ENCODE measurements at places on chromosomes 7 and 10.

- ATAC-seq, result no peak
Observed at GRCh38 chr7:48964074-48964473, 39.7 kb downstream of the CDC14C start.

GRCh38 chr7:124764051-124764846 is 1.3 kb downstream of the GPR37 start:
- no peak for ATAC-seq

GRCh38 chr7:27948861-27949260 is 208.9 kb downstream of the TAX1BP1 start:
- ATAC-seq, result no peak

- ATAC-seq, result no peak
Observed at GRCh38 chr10:121340271-121340831, 257.9 kb downstream of the FGFR2 start.

DNA sequence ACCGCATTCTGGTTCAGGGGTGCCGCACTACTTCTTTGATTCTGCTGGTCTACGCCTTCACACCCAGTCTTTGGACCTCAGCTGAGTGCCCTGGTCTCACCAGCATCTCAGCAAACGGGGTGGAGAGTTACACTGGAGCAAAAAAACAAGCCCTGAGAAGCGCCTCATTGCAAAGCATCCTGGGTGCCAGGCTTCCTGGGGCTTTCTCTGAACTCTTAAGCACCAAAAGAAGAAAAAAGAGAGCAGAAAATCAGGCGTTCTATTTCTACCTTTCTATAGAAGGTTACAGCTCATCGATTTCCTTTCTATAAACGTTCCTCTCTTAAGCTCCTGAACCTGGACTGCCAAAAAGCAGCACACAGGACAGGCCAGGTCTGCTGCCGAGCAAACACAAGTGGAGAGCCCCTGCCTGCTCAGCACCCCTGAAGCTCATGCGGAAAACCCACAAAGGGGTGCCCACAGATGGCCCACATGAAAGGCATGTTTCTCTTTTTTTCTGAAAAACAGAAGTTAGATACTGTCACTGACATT is 217.9 kb downstream of the SFMBT2 start:
- peak; percentile 82 for ATAC-seq

DNA sequence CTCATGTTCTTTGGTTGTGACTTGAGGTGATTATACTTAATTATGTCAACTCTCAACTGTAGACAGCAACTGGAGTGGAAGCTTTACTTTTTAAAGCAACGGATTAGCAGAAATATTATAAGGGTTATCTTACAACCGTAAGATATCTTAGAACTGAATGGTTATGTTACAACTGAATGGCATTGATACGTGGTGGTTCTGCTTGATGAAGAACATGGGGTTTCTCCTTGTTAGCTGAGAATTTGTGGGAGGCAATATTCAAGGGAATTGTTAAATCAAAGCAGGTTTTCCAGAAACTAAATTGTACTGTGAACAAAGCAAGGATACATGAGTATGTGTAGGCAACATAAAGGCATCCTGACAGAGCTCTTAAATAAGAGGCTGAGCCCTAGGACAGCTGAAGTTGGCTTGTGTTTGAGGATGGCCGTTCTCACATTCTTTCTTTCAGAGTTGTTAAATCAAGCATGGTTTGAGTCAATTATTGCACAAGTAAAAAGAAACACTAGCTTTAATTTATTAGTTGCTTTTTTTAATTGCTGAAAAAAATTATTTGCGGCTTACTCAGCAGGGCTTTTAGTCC is 350.0 kb downstream of the PLXDC2 start:
- no peak for ATAC-seq

DNA sequence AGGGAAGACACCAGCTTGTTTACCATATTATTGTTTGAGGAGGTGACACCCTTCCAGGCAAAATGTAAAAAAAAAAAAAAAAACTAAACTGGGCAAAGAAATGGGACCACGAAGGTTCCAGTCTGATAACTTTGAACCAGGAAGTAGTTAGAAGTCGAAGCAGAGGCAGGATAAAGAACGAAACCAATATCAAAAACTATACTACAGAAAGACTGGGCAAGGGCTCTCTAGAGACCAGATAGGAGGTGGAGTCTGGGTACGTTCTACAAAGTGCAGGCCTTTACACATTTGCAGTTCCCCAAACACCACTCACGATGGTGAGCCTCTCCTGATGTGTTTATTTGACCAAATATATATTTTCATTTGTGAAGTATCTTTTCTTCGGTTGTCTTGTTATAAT is 125.7 kb upstream of the CDK1 start:
- no peak for ATAC-seq

DNA sequence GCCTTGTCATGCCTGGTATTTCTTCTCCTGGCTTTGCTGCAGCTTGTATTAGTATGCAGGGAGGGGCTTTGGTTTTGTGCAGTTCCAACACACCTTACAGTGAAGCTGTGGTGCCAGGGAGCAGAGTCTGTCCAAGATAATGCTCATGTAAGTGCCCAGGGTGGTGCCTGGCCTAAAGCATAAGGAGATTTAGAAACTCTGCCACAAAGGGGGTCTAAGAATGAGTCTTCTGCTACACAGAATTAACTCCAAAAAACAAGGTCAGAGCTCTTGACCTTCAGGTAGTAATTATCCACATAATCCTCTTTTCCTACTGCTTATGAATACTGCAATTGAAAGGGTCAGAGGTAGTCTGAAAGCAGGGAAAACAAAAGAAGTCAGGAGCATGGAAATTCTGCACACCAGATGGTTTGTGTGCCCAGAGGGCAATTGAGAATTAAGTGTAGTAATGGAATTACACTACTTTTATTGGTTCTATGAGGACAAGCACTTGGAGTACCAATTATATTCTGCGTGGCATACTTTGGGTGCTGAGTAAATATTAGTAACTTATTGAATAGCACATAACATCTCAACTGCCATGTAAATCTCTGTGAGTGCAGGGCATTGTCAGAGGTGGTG is 121.5 kb downstream of the KAT6B start:
- ATAC-seq, result no peak

DNA sequence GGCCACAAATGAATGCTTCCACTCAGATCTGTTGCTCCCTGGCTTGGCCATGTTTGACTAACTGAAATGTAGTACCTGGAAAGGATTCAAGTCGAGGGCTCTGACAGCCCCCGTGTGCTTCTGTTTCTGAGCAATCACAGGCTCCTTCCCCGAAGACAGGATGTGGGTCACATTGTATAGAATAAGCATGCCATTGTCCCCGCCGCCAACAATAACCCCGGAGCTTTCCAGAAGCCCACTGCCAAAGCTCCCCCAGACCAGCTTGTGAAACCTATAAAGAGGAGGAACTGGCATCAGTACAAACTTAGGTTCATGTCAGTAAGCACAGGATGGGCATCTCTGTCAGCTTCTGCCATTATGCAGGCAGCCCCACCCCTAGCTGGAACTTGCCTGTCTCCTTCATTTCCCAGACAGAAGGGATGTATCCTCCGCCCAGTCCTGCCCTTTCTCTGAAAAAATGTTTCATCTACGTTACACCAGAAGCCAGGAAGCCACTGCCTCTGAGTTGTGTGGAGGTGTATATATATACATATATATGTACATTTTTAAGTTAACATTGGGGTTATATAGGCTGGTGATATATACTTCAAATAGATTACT is 10.3 kb downstream of the SEC31B start:
- peak; percentile 53 for ATAC-seq

GRCh38 chr10:76234499-76235226 is 803.2 kb downstream of the LRMDA start:
- no peak for ATAC-seq

DNA sequence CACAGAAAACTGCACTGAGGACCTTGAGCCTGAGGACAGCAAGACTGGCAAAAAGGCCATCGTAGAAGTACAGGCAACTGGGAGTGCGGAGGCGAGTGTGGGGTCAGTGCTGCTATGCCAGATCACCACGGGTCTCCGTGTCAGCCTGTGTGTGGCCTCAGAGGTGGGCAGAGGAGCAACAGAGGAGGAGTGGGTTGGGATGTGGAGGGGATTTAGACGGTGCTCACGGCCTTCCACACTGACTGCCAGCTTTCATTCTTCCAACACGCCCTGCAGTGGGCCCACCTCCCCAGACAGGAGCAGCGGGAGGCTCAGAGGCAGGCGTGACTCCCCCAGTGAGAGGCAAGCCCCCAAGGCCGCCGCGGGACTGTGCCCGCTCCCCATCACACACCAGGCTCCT is 17.0 kb upstream of the ZMIZ1 start:
- no peak for ATAC-seq

GRCh38 chr10:4740471-4740870 is 85.5 kb upstream of the AKR1E2 start:
- no peak for ATAC-seq

DNA sequence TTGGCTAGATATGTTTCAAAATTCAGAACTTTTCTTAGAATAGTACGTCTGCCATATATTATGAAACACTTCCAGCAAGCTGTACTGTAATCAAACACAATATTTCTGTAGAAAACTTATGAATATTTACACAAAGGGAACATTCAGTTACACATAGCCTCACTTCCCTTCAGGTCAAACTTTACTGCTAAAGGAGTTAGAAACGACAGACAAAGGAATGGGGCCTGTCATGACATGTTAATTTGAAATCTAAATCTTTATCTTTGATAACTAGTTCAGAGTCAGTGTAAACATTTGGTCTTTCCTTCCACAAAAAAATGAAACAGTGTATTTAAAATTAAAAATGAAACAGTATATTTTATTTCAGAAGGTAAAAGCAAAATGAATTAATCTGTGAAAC is 1.0 kb upstream of the CROT start:
- ATAC-seq, result no peak

DNA sequence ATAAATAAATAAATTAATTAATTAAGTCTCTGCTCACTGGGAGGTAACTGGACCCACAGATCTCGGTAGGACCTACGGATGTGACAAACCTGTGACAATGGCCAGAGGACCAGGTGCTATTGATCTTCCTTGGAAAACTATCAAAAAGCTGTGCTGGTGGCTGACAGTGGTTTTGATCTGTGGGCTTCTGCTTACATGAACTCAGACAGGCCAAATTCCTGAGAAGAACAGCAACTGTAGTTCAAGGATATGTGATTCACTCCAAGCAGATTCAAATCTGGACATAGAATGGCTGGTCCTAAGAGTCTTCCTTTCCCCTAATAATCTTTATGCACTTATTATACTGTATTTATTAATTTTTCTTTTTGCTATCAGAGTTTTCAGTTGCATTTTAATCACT is 80.0 kb downstream of the ATXN7L1 start:
- no peak for ATAC-seq

- ATAC-seq, result no peak
Observed at GRCh38 chr7:70218006-70218405, 619.7 kb downstream of the AUTS2 start.

- ATAC-seq, result no peak
Observed at GRCh38 chr7:34756691-34757090, 98.7 kb downstream of the NPSR1 start.

GRCh38 chr7:141646826-141647480 is 55.0 kb downstream of the DENND11 start:
- no peak for ATAC-seq

- no peak for ATAC-seq
Observed at GRCh38 chr10:65754112-65754511, 1171.7 kb upstream of the LRRTM3 start.

DNA sequence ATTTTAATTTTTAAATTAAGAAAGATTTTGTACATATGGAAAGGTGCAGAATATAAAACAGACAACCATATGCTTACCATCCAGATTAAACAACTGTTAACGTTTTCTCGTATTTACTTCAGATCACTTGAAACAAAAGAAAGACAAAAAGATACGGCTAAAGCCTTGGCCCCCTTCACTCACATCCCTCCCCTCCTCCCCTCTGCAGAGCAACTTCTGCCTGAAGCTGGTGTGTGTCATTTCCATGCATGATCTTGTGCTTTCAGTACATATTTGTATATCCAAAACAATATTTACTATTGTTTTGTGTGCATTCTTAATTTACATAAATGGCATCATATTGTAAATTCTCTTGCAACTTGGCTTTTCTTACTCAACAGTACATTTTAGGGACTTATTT is 68.5 kb upstream of the ANKRD1 start:
- no peak for ATAC-seq

Measured in activated T-helper 17 cell treated with anti-CD3 and anti-CD28 coated beads, Interleukin-2, amount 50 U/mL, for 72 hours (primary cell).